ENCODE measurements at places on chromosomes 6 and 20. TPM values are rescaled to one million over a fixed set of nuclear protein-coding genes. Genes with fewer than 3 reads are reported as not detected.

DNA sequence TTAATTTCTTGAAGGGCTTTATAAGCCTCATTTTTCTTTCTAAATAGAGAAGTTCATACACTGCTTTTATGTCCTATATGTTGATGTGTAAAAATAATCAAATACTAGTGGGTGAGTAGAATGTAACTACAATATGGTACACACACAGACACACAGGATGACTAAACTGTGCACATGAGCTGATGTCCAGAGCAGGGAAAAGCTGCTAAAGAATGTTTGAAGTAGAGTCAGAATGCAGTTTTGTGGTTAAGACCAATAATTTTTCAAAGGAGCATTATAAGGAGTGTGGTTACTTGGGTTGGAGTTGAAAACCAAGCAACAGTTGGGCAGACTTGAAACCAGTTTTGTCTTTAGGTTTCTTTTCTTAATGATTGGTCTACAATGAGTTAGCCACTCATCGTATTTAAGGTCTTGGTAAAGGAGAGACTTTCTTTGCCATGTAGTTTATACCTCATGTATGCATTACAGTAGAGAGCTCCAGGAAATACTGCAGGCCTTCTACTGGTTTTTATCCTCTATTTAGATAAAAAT lies 196.6 kb downstream of the ESR1 start:
- no peak overlapping the region for H3K4me3 ChIP-seq
- H3K27ac ChIP-seq = no peak overlapping the region
- no peaks in the 10 kb centered on the region for H3K4me1 ChIP-seq

GRCh38 chr6:155030148-155030720 lies 35.1 kb downstream of the TIAM2 start:
- DNase-seq = no peak
- no peaks in the 10 kb centered on the region for H3K4me1 ChIP-seq
- H3K36me3 ChIP-seq = no peaks in the 10 kb centered on the region
- no peak overlapping the region for H3K27ac ChIP-seq
- H3K4me3 ChIP-seq = no peak overlapping the region

GRCh38 chr20:16505894-16506293 lies 67.4 kb downstream of the KIF16B start:
- H3K4me3 ChIP-seq = no peak overlapping the region
- no peak for DNase-seq
- no peaks in the 10 kb centered on the region for H3K4me1 ChIP-seq
- H3K27me3 ChIP-seq = no peaks in the 10 kb centered on the region
- H3K36me3 ChIP-seq = peaks cover 44% of the 10 kb centered on the region

FAM83C gene
- not detected for total RNA-seq

SGK2 gene
- total RNA-seq = 42.9 TPM

ADGRG6 gene
- 32.8 TPM for total RNA-seq

DNA sequence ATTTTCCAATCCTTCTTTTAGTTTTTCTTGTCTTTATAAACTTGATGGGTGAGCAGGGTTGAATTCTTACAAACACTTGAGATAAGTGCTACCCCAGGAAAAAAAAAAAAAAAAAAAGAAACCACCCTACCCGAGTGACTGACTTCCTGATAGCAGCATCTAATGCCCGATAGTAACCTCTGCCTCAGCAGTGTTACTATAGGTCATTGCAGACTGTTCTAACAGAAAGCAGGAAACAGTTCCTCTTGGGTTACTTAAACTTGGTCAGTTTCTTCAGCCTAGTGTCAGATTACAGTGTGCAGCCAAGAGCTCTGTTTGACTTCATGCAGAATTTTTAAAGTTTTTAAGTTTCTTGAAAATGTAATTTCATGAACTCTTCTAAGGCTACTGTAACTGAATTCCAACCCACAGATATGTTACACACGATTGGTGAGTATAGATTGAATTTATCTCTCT lies 2.1 kb downstream of the MYLIP start:
- H3K36me3 ChIP-seq = no peaks in the 10 kb centered on the region
- peaks cover 25% of the 10 kb centered on the region for H3K4me1 ChIP-seq
- H3K27ac ChIP-seq = peak overlapping the region; percentile 96
- DNase-seq = no peak
- no peaks in the 10 kb centered on the region for H3K27me3 ChIP-seq

- DNase-seq = peak; percentile 72
- H3K36me3 ChIP-seq = peaks cover 8% of the 10 kb centered on the region
- peak overlapping the region; percentile 86 for H3K27ac ChIP-seq
- H3K27me3 ChIP-seq = no peaks in the 10 kb centered on the region
- peaks cover 22% of the 10 kb centered on the region for H3K4me1 ChIP-seq
- no peak overlapping the region for H3K4me3 ChIP-seq
These were observed 8.7 kb downstream of the MMP24OS start for GRCh38 chr20:35269055-35269781.
